Iris pigment epithelial cell (primary cell): ENCODE measurements at places on chromosomes 7 and 10.
A peak's percentile ranks its signal among the peaks of the same experiment; 100 is the strongest.

DNA sequence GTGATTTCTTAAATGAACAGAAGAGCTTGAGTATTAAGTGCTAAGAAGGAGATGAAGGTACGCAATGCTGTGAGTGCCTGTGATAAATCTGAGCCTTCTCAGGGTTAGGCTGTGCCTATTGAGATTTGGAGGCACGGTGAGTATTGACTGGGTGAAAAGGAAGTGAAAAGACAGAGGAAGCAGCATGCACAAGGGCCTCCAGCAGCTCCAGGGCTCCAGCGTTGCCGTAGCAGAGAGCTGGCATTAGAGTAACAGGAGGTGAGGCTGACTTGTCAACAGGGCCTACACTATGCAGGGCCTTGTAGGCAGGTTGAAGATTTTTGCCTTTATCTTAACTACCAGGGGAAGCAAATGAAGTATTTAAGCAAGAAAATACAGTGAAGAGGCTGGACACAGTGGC lies 54.1 kb upstream of the PDCD4 start:
- no peak for DNase-seq

GRCh38 chr7:40077849-40078248 lies 56.6 kb downstream of the MPLKIP start:
- DNase-seq, result peak; percentile 79

- DNase-seq, result no peak
Observed at GRCh38 chr10:36766940-36767339, 358.5 kb upstream of the ANKRD30A start.

- DNase-seq, result no peak
Observed at GRCh38 chr10:101797403-101798059, 14.3 kb upstream of the NPM3 start.

DNA sequence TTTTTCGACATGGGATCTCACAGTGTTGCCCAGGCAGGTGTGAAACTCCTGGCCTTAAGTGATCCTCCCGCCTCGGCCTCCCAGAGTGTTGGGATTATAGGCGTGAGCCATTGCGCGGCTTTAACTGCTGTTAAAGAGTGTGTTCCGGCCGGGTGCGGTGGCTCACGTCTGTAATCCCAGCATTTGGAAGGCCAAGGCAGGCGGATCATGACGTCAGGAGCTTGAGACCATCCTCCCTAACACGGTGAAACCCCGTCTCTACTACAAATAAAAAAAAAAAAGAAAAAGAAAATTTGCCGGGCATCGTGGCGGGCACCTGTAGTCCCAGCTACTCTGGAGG lies 1.1 kb downstream of the RABGEF1 start:
- peak; percentile 36 for DNase-seq

DNA sequence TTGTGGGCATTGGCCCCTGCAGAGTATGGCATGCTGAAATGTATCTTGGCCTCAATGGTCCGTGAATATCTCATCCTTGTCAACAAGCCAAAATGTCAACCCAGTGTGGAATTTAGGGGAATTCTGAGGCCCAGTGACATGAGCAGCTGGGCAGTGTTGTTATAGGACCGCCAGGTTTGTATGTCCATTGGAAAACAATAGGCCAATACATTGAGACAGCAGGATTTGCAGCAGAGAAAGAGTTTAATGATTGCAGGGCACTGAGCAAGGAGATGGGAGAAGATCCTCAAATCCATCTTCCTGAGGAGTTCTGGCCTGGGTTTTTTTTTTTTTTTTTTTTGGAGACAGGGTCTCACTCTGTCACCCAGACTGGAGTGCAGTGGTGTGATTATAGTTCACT lies 95.7 kb upstream of the BAIAP2L1 start:
- DNase-seq, result no peak
